ENCODE measurements at places on chromosomes 2 and 18. TPM values are rescaled to one million over a fixed set of nuclear protein-coding genes. Genes with fewer than 3 reads are reported as not detected.

DNA sequence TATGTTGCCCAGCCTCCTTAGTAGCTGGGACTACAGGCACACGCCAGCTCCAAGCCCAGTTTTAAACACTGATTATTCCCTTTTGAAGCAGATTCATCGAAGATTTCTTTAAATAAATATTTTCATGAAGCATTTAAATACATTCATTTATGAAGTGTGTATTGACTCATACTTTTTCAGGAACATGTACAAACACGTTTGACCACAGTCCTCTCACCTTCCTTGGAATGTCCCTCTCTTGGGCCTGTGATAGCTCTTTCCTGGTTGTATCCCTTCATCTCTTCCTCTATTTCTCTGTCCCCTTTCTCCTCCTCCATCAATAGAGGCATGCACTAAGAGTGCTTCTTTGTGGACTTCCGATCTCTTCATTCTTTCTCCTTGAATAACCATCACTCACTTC is 2.5 kb downstream of the PSTPIP2 start:
- no peak for DNase-seq

- no peak for DNase-seq
Measured at GRCh38 chr18:61791031-61791430, 101.8 kb downstream of the RNF152 start.

DNA sequence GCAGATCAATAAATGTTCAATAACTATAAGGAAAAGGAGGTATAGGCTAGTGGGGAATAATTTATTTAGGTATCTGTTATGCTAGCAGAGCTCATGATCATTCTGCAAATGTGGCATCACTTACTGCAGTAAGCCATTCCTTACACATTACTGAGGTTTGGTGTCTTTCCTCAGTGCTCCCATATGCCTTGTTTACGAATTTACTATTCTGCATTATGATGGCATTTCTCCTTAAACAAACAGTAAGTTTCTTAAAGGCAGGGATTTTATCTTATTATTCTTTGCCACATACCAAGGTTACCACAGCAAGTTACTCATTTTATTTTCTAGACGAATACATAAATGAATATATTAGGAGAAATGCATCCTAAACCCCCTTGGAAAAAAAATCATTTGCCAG is 88.4 kb downstream of the DSEL start:
- no peak for DNase-seq

GRCh38 chr2:129656081-129656598 is 323.3 kb upstream of the RAB6C start:
- DNase-seq = no peak

DNA sequence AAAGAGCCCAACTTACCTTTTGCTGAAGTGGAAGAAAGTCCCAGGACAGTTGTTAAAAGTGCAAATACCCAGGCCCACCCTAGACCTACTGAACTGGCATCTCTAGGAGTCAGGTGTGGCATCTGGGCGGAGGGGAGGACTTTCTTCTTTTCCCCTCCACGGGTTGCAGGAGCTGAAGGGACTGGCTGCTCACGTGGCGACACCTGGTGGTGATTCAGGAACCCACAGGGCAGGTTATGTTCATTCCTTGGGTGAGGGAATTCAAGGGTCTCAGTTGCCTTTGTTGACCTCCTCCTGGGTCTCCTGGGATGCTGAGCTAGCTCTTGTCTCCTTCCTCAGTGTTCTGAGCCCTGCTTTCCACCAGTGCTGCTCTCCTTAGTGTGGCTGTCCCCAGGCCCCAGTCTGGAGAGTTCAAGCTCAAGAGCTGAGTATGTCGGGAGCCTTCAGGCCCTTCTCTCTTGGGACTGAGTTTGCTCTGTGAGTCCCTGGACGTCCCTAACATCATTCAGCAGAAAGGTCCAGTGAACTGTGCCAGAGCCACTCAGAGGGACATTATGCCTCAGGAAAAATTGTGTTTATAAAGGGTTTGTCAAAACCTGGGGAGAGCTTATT is 56.9 kb downstream of the DYSF start:
- DNase-seq = peak; percentile 57

DNA sequence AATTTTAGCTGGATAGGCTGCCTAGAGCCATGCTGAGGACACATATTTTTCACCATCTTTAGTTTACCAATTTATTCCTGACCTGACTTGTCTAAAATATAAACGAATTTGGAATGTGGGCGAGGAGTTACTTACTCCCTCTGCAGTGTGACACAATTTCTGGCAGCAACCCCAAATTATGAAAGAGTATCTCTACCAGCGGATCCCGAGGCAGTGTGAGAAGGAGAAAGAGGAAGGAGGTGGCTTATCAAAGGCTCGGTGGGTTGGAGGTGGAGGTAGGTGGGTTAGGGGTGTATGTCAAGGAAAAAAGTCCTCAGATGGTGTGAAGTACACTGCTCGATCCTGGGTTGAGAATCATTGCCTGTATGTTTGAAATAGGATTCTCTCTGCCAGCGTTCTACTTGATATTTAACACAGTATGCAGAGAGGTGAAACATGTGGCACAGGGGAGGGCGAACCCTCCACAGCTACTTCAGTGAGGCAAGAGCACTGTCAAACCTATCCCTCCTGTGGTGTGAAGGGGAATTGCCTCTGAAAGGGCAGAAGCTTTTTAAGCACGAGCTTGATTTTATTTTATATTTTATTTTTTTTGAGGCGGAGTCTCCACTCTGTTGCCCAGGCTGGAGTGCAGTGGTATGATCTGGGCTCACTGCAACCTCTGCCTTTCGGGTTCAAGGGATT is 76.0 kb downstream of the RFTN2 start:
- peak; percentile 20 for DNase-seq

The RAPH1 gene
- total RNA-seq = 17.6 TPM

The CFC1 gene
- not detected for total RNA-seq

DNA sequence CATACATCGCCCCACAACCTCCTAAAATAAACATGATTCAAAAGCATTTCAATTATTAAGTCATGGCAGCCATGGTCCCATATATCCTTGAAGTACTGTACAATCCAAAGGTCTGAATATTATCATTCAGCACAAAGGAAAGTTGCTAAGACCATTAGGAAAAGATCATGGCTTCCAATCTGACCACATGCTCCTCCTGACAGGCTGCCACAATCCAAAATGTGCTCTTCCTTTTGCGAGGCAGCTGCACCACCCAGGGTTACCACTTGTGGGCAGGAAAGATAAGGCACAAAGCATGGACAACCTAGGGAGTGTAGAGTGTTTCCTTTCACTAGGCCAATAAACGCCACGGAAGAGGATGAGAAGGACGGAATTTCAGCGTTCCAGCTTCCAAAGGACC is 5.4 kb downstream of the BOLA3 start:
- no peak for DNase-seq

GRCh38 chr18:29003194-29003593 is 826.3 kb upstream of the CDH2 start:
- no peak for DNase-seq

DNA sequence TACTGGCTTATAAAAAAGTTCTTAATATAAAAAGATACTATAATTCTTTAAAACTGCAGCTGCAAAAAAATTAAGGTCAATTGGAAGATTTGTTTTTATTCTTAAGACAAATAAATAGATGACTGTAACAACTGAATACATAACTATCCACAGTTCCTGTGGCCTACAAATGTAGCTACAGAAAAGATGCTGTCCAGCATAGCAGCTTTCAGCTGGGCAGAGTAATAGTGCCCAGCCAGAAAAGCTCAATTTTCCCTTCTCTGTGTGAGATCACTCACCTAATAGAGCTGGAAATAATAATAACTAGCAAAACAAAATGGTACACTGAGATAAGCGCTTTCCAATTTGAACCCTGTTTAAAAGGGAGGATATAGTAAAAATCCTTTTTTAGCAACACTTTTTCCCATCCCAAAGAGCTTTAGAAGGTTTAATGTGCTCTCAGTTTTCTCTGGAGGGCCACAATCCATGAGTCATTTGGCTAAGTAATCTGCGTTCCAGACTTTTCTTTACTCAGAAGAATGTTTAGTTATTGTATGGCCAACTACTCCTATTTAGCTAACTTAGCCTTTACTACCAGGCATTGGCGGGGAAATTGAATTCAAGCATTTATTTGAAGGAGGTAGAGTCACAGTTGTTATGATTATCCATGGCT is 158.1 kb upstream of the SLC39A10 start:
- no peak for DNase-seq

All from gastrocnemius medialis (tissue), 4 donors.